IMR-90 (cell line): ENCODE measurements at places on chromosomes 13 and 19. TPM values are rescaled to one million over a fixed set of nuclear protein-coding genes. Genes with fewer than 3 reads are reported as not detected.

TNFSF11 gene
- not detected in 2 replicates for total RNA-seq

DNA sequence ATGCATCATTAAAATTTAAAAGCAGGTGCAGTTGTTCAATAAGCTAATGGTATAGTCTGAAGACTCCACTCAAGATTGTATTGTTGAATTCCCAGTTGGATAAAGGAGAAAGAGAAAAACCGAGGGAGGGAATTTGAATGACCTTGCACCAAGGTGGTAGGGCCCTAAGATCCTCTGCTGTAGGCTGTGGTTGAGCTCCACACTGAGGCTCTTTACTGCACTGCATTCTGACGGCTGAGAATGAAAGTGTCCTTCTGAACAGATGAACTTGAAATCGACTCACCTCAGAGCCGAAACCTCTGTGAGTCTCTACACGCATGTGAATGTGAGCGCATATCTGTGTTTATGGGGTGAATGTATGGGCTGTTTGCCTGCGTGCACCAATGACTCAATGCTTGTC, 388.9 kb upstream of the DACH1 start:
- DNase-seq = no peak
- H3K4me1 ChIP-seq = no peaks in the 10 kb centered on the region
- no peak overlapping the region for H3K4me3 ChIP-seq
- no peaks in the 10 kb centered on the region for H3K36me3 ChIP-seq
- H3K27ac ChIP-seq = no peak overlapping the region

DNA sequence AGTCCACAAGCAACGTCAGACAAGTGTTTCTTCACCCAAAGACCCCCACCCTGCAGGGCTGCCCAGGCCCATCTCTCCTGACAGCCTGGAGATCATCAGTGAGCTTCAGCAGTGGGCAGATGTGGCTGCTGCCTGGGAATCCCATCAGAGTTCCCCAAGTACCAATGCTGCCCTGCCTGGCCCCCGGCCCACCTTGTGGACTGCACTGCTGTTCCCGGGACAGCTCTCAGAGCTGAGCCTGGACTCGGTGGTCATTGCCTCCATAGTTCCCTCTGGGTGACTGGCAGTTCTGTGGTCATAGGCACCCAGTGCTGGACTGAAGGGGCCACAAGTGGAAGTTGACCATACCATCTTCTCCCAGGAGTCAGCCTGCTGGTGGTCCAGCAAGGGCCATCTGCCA, 24.5 kb upstream of the ZNF492 start:
- H3K4me3 ChIP-seq = no peak overlapping the region
- no peaks in the 10 kb centered on the region for H3K27me3 ChIP-seq
- H3K4me1 ChIP-seq = no peaks in the 10 kb centered on the region
- H3K36me3 ChIP-seq = no peaks in the 10 kb centered on the region
- DNase-seq = no peak
- no peak overlapping the region for H3K27ac ChIP-seq

DNA sequence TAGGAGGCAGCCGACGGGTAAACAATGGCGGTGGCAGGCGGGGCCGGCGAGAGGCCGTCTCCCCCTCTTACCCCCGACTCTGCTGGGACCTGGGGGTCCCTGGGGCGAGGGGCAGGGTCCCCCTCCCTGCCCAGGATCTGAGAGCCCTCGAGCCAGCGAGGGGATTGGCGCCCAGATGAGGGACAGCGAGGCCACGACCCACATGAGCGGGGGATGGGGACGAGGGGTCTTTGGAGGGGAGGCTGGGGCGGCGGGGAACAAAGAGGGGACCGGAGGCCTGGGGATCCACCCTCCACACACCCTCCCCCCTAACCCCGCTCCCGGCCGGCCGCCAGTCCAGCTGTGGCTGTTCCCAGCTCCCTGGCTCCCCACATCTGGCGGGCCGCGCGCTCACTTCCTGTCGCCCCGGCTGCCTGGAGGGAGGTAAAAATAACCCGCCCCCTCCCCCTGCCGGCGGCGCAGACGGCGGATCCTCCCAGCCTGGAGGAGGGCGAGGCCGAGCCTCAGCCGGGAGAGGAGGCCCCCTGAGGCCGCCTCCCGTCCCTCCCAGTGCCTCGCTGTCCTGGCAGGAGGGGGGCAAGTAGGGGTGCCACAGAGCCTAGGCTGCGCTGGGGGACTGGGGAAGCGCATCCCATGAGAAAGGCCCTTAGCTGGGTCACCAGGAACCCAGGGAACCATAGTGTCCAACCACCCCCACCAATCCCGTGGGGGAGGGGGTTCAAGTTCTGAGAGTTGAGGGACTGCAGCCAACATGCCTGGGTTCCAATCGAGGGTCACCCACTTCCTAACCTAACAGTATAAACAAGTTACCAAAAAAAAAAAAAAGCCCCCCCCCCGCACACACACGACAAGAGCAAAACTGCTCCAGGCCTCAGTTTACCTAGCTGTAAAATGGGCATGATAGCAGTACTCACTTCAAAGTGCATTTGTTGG, 29.3 kb upstream of the NANOS3 start:
- H3K4me1 ChIP-seq = peaks cover 43% of the 10 kb centered on the region
- peak overlapping the region; percentile 34 for H3K4me3 ChIP-seq
- H3K27ac ChIP-seq = peak overlapping the region; percentile 99

NCAN gene
- total RNA-seq = not detected in 2 replicates

GRCh38 chr19:8371011-8371804, 7.3 kb downstream of the ANGPTL4 start:
- H3K27me3 ChIP-seq = no peaks in the 10 kb centered on the region
- H3K4me1 ChIP-seq = peaks cover 20% of the 10 kb centered on the region
- DNase-seq = no peak

DNA sequence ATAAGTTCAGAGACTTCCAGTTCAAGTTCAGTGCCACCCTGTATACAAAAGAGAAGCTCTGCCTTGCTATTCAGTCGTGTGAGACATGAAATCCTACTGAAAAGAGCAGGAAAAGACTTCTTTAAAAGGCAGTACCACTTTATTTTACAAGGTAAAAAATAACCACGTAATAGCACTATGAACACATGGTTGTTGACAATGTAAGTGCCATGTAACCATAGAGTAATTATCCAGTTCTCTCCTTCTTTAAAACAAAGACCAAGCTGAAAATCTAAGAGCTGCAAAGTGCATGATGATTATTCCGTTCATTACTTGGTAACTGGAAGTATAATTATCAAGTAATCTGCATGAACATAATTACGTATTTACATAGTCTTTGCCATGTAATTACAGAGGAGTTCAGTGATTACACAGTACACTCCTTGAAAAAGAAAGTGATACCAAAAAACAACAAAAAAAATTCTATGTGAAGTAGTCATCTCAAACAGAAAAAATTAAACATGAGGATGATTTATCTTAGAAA, 288.7 kb downstream of the EFNB2 start:
- H3K27ac ChIP-seq = no peak overlapping the region
- H3K4me3 ChIP-seq = no peak overlapping the region
- no peaks in the 10 kb centered on the region for H3K4me1 ChIP-seq
- DNase-seq = no peak
- H3K27me3 ChIP-seq = no peaks in the 10 kb centered on the region

DNA sequence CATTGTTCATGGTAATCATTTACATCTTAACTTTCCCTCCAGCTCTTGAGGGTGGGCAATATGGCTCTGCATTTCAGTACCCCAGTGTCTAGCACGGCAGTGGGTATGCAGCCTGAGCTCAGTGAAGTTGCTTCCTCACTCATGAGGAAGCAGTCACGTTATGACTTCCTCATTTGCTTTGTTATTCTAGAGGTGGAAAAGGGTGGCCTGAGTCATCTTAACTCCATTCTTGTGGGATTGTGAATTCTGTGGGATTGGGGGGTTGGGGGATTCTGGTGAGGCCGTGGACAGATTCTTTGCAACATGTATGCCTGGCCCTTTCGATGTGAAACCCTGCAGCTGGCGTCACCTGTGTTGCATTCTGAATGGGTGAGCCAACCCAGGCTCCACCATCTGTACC, 406.7 kb upstream of the ZNF507 start:
- no peaks in the 10 kb centered on the region for H3K27me3 ChIP-seq
- no peak for DNase-seq
- no peak overlapping the region for H3K27ac ChIP-seq
- H3K36me3 ChIP-seq = no peaks in the 10 kb centered on the region

- DNase-seq = no peak
- no peaks in the 10 kb centered on the region for H3K27me3 ChIP-seq
- peaks cover 4% of the 10 kb centered on the region; the same call in 1 of the 2 replicates for H3K4me1 ChIP-seq
- H3K27ac ChIP-seq = no peak overlapping the region
- no peaks in the 10 kb centered on the region for H3K36me3 ChIP-seq
- H3K4me3 ChIP-seq = no peak overlapping the region
These were observed 4.6 kb upstream of the UBL3 start for GRCh38 chr13:29855009-29855408.

- peaks cover 2% of the 10 kb centered on the region; the same call in 1 of the 2 replicates for H3K36me3 ChIP-seq
- H3K4me3 ChIP-seq = no peak overlapping the region
- H3K27me3 ChIP-seq = peaks cover 15% of the 10 kb centered on the region
- no peak for DNase-seq
These were observed 16.0 kb downstream of the FGF9 start for GRCh38 chr13:21686751-21687391.

GRCh38 chr13:105595471-105595870, 940.0 kb downstream of the EFNB2 start:
- no peak for DNase-seq
- H3K36me3 ChIP-seq = no peaks in the 10 kb centered on the region
- no peaks in the 10 kb centered on the region for H3K27me3 ChIP-seq
- no peak overlapping the region for H3K27ac ChIP-seq

KLC3 gene
- total RNA-seq = under 0.01 and 0.18 TPM in 2 replicates

- H3K27me3 ChIP-seq = no peaks in the 10 kb centered on the region
- no peak overlapping the region for H3K4me3 ChIP-seq
- no peak overlapping the region for H3K27ac ChIP-seq
- H3K36me3 ChIP-seq = 0 out of 2 replicates have a peak, but pooled peaks cover 1% of the 10 kb centered on the region
- H3K4me1 ChIP-seq = no peaks in the 10 kb centered on the region
- no peak for DNase-seq
These were observed 122.5 kb downstream of the TDRD3 start for GRCh38 chr13:60519496-60519895.

DNA sequence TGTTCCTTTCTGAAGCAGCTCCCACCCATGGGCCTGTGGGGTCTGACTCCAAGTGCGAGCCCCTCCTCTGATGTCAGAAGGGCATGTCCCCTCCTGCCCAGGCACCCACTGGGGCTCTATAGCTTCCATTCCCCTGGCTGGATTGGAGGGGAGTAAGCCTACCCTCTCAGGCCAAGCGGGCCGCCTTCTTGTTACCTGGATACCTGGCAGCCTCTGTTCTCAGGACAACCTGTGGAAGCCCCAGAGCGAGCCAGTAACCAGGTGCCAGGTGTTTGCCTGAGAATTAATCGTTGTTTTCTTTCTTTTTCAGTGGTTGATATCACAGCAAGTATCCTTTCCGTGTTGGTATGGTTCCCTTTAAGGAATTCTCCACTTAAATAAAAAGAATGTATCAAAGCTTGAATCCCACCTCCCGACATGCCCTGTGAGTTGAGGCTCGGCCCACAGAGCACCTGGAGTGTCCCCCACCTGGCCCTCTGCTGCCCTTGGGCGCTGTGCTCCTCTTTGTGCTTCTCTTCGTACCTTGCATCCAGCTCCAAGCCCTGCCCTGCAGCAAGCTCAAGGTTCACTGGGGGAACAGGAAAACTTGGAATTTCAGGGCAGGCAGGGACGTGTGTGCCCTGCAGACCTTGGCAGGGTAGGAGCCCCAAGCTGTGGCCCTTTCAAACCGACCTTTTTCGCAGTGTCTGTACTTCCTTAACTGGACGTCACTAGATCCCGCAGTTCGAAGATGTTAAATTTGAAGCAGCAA, 15.0 kb downstream of the MAU2 start:
- H3K4me1 ChIP-seq = no peaks in the 10 kb centered on the region
- H3K4me3 ChIP-seq = no peak overlapping the region
- no peak overlapping the region for H3K27ac ChIP-seq
- peaks cover 64% of the 10 kb centered on the region for H3K36me3 ChIP-seq
- H3K27me3 ChIP-seq = no peaks in the 10 kb centered on the region

GRCh38 chr13:77740931-77741596, 43.6 kb downstream of the SLAIN1 start:
- H3K27ac ChIP-seq = no peak overlapping the region
- no peaks in the 10 kb centered on the region; the same call in 1 of the 2 replicates for H3K27me3 ChIP-seq
- DNase-seq = no peak
- no peaks in the 10 kb centered on the region for H3K36me3 ChIP-seq

LIM2 gene
- total RNA-seq = not detected in 2 replicates

- H3K27me3 ChIP-seq = no peaks in the 10 kb centered on the region
- DNase-seq = no peak
- H3K36me3 ChIP-seq = no peaks in the 10 kb centered on the region
- H3K4me1 ChIP-seq = no peaks in the 10 kb centered on the region
These were observed 1.5 kb downstream of the MUC16 start for GRCh38 chr19:9008667-9009066.

DNA sequence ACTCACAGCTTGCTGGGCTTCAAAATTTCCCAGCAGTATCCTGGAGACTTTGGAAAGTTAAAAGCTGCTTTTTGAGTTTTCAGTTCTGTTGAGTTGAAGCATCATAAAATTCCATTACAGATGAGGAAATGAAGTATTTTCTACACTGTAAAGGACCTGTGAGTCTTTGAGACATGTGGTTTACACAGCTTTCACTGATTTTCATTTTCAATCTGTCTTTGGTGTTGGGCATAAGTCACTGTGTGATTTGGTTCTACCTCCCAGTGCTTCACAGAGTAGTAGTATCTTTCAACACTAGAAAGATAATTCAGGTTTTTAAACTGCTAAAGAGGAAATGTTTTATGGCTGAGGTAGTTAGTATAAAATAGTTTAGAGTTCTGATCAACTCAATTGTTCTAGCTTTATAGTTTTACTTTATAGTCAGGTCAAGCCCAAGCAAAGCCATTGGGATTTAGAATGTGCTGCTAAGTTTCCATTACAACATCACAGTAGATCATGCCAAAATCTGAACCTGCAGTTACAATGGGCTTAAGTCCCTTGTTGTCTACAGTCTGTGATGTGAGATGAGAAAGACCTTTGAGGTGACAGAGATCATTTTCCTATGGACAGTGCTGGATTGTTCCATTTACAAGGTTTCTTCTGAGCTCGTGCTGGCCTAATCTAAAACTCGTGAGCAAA, 161.6 kb downstream of the FLT1 start:
- no peaks in the 10 kb centered on the region for H3K27me3 ChIP-seq
- peaks cover 24% of the 10 kb centered on the region for H3K4me1 ChIP-seq
- no peak overlapping the region for H3K4me3 ChIP-seq
- no peak overlapping the region for H3K27ac ChIP-seq
- no peak for DNase-seq
- H3K36me3 ChIP-seq = no peaks in the 10 kb centered on the region

DNA sequence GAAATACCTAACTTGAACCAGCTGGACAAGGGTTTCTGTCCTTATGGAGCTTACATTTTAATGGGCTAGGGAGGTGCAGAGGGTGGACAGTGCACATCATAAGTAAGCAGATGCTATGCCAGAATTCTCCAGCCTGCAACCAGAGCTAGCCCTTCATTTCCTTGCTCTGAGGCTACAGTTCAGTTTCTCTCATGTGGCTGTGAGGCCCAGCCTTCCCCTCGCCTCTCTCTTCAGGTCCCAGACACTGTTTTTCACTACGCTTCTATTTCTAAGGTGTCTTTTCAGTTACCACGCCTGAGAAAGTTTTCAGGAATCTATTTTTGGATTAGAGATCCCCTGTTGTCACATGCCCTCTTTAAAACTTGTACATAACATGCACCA, 141.9 kb downstream of the PCCA start:
- no peak overlapping the region for H3K27ac ChIP-seq
- no peak overlapping the region for H3K4me3 ChIP-seq
- no peaks in the 10 kb centered on the region for H3K36me3 ChIP-seq
- H3K4me1 ChIP-seq = peaks cover 4% of the 10 kb centered on the region
- H3K27me3 ChIP-seq = no peaks in the 10 kb centered on the region
- DNase-seq = no peak
